HEK293T (cell line): ENCODE measurements at places on chromosomes 2 and 18.

DNA sequence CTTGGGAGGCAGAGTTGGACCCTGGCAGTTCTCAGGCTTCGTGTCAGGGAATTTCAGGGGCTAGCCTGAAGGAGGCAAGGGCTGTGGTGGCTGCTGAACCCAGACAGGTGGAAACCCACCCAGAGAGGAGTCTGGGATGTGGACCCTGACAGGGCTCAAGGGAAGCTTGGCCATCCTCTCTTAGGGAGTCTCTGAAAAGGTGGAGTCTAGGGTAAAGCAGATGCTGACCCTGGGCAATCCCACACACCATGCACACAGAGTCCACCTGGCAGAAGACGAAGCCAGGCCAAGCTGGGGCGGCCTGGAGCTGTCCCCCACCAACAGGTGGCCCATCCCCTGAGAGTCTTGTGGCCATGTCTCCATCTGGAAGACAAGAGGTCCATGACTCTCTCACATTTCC, 41.2 kb upstream of the TEX51 start:
- no peak for DNase-seq

- DNase-seq = no peak
These were observed 125.4 kb upstream of the CTNNA2 start for GRCh38 chr2:79387431-79387830.

- no peak for DNase-seq
These were observed 288.6 kb downstream of the PTPRM start for GRCh38 chr18:7855671-7856070.

DNA sequence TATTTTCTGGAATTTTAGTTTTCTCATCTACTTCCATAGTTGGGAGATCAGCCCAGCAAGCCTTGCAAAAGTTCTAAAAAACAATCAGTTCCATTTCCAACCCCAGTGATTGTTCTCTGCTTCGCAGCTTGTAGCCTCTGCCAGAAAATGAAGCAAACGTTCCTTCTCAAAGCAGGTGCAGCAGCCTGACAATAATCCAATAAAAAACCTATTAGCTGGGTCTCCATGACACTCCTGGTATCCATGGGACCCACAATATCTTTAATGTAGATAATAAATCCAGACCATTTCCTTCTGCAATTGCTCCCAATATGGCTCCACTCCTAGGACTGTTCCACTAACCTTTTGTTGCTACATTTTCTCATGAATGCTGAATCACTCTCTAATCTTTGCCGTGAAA, 140.8 kb upstream of the SETBP1 start:
- DNase-seq = no peak
